Stimulated activated CD8-positive, alpha-beta memory T cell treated with anti-CD3 and anti-CD28 coated beads, Interleukin-2, amount 100 ng/mL, for 1 hour (primary cell): ENCODE measurements at places on chromosomes 13 and 19.

- DNase-seq = no peak
Observed at GRCh38 chr13:31267126-31267784, 67.5 kb downstream of the B3GLCT start.

- no peak for DNase-seq
Observed at GRCh38 chr19:292281-292884, 1.2 kb upstream of the PLPP2 start.

DNA sequence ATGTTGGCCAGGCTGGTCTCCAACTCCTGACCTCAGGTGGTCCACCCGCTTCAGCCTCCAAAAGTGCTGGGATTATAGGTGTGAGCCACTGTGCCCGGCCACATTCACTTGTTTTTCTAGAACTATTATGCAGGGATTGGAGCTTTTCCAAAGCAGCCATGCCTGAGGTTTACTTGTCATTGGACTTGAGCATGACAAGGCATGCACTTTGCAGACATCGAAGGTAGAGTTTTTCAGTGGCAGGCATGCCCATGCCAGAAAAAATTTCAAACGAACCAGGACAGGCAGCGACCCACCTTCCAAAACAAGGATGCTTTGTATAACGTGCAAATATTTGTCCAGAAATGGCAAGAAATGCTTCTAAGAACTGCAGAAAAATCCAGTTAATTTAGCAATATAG is 17.7 kb downstream of the PNMA8A start:
- no peak for DNase-seq

- DNase-seq = no peak
Observed at GRCh38 chr13:71864986-71865873, 1.8 kb downstream of the DACH1 start.

- no peak for DNase-seq
Observed at GRCh38 chr13:32910530-32910929, 105.7 kb upstream of the KL start.

DNA sequence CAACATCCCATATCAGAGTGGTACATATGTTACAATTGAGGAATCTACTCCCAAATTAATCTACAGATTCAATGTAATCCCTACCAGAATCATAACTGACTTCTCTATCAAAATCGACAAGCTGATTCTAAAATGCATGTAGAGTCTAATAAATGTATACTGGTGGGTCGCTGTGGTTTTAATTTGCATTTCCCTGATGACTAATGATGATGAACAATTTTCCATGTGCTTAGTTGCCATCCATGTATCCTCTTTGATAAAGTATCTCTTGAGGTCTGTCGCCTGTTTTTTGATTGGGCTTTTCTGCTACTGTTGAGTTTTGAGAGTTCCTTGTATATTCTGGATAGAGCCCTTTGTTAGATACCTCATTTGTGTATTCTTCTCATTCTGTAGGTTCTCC is 43.8 kb downstream of the KLF12 start:
- DNase-seq = no peak

GRCh38 chr13:23567906-23568460 is 2.2 kb upstream of the TNFRSF19 start:
- DNase-seq = no peak

GRCh38 chr13:77507931-77508776 is 27.4 kb upstream of the SCEL start:
- no peak for DNase-seq

DNA sequence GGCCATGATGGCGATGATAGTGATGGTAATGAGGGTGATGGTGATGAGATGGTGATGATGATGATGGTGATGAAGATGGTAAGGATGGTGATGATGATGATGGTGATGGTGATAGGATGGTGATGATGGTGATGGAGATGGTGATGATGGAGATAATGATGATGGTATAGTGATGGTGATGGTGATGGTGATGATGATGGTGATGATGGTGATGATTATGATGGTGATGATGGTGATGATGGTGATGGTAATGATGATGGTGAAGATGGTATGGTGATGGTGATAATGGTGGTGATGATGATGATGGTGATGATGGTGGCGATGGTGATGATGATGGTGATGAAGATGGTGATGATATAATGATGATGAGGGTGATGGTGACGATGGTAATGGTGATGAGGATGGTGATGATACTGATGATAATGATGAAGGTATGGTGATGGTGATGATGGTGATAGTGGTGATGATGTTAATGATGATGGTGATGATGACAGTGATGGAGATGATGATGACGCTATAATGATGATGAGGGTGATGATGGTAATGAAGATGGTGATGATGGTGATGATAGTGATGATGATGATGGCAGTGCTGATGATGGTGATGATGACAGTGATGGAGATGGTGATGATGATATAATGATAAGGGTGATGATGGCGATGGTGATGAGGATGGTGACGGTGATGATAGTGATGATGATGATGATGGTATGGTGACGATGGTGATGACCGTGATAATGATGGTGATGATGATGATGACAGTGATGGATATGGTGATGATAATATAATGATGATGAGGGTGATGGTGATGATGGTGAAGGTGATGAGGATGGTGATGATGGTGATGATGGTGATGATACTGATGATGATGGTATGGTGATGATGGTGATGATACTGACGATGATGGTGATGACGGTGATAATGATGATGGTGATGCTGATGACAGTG is 37.5 kb downstream of the ZNF557 start:
- no peak for DNase-seq

- no peak for DNase-seq
Observed at GRCh38 chr19:656751-657559, 6.1 kb downstream of the RNF126 start.

DNA sequence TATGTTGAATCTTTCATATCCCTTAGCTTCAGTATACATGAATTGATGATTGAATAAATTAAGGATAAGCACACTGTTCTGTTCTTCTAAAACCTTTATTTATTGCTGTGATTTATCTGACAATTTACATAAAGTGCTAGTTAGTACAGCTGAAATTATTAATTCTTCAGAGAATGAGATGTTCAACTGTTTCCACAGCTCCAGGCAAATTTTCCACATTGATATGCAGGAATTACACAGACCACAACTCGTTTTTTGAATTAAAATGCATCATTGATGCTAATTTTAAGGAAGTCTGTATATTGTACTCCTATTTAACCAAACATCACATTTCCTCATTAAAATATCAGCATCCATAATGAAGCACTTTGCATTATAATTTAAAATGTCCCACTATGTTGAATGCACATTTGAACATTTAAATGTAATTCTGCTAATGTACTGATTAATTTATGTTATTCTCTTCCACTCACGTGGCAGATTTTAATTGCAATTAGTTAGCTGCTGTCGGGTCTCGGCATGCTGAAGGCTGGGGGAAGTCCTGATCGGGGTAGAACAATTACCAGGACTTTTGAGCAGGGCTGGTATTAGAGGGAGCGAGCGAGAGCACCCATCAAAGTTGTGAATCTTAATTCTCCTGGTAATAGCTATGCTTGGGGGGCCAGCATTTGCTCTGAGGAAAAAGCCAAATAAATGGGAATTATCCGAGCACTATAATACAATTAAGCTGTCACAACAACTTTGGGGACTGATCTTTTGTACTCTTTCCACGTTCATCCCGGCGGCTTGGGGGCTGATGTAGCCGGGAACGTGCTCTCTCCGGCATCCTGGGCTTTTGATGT is 136.7 kb upstream of the TMTC4 start:
- DNase-seq = no peak

- DNase-seq = no peak
Observed at GRCh38 chr13:112912726-112913440, 56.1 kb upstream of the MCF2L start.

DNA sequence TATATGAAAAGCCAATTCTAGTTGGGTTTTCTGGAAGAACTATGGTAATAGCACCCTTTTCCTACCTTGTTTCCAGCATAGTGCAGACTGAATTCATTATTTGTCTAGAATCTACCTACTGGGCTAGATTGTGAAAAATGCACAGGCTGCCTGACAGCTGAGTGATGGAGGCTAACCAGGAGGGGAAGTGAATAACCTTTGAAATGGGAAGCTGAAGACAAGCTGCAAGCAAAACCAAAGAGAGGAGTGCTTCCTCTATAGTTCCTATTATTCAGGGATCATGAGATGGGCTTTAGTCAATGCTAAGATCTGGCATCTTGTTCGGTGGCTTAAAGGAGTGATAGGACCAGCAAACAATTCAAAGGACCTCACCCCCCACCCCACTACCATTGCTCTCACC is 26.9 kb downstream of the MZT1 start:
- DNase-seq = no peak

DNA sequence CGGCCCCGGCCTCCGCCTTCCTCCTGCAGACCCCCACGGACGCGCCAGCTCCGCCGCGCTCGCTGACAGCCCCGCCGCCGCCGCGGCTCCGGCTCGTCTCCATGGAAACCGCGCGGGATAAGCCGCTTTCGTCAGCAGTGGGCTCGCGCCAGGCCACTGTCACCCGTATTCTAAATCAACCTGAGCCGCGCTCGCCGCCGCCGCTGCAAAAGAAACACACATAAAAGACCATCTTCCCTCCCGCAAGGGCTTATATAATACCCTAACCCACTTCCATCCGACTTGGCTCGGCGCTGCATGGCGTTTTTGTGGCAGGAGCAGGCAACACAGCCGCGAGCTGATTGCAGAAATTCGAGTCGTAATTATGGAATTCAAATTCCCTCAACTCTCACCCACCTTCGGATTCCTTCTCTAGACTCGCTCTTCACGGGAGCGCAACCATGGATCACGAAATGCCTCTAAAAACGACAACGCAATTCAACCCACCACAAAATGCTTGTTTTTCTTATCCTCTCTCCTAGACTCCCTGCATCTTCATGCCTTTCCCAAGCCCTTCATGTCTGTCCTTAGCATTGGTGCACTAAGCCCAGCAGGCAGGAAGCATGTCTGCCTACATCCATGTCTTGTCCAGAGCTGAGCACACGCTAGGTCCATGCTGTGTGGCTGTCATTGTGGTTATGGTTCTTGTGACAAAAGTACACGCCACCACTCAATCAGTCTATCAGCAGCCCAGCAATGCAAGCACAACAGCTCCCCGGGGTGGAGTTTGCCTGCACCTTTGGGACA is at the start of gene AMER2:
TSS of gene AMER2 (minus strand) at position 772 of the 786 bp plus-strand sequence. CDS start at position 103, 669 bp downstream.
- no peak for DNase-seq

GRCh38 chr13:32019612-32020233 is 11.9 kb upstream of the FRY start:
- DNase-seq = no peak

DNA sequence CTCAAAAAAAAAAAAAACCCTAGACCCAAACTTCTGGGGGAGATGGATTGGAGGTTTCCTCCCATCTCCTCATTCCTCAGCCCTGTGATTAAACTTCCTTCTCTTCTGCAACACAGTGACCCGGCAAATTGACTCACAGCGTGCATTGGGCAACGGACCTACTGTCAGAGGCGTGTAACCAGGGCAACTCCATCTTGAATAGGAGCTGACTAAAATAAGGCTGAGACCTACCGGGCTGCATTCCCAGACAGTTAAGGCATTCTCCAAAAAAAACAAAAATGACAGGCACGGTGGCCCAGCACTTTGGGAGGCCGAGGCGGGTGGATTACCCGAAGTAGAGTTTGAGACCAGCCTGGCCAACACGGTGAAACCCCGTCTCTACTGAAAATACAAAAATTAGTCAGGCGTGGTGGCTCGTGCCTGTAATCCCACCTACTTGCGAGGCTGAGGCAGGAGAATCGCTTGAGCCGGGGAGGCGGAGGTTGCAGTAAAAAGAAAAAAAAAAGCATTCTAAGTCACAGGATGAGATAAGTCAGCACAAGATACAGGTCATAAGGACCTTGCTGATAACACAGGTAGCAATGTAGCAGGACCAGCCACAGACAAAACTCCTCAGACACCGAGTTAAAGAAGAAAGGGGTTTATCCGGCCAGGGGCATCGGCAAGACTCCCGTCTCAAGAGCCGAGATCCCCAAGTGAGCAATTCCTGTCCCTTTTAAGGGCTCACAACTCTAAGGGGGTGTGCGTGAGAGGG is 5.4 kb upstream of the NLRP7 start:
- DNase-seq = no peak

DNA sequence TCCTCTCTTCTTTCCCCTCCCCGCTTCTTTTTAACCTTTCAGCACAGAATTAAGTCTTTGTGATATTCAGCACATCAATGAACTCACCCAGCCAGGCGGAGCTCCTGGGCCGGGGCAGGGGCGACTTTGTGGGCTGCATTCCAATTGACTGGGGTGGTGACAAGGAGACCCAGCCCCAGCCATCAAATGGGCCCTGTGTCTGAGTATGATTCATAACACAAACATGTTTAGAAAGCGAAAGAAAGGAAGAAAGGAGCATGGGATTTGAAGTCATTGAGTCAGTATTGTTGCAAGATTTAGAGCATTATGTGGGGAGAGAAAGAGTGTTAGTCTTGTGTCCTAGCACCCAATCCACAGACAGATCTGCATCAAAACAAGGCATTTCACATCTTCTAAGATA is 185.3 kb downstream of the LHFPL6 start:
- DNase-seq = no peak

DNA sequence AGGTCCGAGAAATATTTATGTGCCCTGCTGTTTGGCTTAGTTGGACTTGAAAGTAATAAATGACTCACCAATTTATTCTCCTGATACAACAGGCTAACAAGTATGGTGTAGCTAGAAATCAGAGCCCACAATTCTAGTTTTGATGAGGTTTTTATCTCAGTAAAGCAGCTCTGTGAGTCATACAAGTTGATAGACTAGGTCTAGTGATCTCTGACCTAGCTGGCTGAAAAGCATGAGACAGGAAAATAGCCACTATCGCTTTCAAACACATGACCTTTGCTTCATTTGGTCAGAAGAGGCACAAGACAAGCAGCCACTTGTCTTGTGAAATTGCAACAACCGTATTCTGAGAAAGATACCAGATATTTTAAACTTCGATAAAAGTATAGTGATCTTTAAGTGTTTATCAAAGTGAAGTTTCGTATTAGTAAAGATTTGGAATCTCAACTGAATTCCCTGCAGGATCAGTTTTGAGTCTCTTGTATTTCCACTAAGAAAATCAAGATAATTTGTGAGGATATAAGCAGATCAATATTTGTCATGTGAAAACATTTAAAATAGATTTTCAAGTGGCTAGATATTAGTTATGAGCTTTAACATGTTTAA is 126.7 kb downstream of the MAB21L1 start:
- no peak for DNase-seq

GRCh38 chr19:30036154-30037129 is 94.4 kb downstream of the URI1 start:
- no peak for DNase-seq

DNA sequence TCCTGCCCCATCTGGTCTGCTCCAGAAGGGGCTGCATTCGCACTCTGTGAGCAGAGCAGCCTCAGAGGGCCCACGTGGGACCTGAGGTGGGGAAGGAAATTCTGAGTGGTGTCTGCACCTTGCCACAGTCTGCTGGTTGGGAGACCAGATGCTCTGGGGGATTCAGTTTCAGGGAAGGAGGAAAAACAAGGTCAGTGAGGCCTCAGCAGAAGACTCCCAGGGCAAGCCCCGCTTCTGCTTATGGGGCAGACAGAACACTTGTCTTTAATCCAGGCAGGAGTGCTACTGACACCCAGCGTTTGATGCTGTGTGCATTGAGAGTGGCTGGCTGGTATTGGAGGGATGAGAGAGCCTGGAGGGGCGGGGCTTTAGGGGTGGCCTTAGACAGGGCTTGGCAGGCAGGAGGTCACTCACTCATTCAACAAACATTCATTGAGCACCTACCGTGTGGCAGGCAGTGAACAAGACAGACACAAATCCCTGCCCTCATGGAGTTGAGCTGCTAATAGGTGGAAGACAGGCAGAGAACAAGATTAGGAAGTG is 4.9 kb upstream of the CLEC17A start:
- DNase-seq = no peak
